ENCODE measurements at places on chromosomes 1 and 21.

GRCh38 chr1:30842697-30843354 is 65.7 kb downstream of the SDC3 start:
- DNase-seq: no peak

- DNase-seq: no peak
These were observed 8.0 kb downstream of the LMO4 start for GRCh38 chr1:87336623-87337067.

- DNase-seq: no peak
These were observed 6.1 kb downstream of the PTPN7 start for GRCh38 chr1:202154148-202154765.

DNA sequence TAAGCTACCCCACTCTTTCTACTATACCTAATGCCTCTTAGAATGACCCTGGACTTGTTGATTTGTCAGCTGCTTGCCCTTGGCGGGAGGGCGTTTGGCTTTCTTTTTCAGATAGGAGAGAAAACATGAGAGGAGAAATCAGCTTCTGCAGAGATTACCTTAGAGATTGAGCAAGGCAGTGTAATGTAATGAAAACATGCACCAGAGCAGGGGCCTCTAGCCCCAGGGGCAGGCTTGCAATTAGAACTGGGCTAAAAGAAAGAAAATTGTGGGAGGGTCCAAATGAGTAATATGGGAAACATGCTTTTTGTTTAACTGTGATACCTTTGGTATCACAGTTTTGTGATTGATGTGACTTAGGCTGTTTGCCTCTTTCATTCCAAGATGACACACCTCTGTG is 89.7 kb downstream of the PBX1 start:
- DNase-seq: no peak

DNA sequence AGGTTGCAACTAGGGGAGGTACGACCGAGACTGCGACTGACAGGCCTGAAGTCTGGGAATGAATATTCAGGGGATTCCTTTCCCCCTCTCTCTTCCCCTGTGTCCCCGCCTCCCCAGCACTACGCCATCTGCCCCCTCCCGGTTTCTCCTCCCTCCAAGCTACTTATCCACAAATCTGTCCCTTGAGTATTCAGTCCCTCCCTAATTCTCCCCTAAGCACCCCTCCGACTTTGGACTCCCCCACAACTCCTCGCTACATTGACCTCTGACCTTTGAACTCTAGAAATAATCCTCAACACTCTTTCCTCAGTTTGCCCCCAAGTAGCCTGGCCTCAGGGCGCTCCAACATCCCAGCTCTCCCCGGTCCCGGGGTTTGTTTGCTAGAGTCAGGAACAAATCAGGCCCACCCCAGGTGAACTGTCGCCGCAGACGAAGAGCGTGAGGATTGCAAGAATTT is 393 bp downstream of the LYSMD1 start:
- no peak for DNase-seq

- DNase-seq: no peak
These were observed 29.8 kb downstream of the AGT start for GRCh38 chr1:230684146-230684545.

- DNase-seq: peak; percentile 28
These were observed 117.0 kb downstream of the CD247 start for GRCh38 chr1:167401260-167401873.

- DNase-seq: no peak
These were observed 10.5 kb downstream of the KIAA1614 start for GRCh38 chr1:180923021-180923841.

DNA sequence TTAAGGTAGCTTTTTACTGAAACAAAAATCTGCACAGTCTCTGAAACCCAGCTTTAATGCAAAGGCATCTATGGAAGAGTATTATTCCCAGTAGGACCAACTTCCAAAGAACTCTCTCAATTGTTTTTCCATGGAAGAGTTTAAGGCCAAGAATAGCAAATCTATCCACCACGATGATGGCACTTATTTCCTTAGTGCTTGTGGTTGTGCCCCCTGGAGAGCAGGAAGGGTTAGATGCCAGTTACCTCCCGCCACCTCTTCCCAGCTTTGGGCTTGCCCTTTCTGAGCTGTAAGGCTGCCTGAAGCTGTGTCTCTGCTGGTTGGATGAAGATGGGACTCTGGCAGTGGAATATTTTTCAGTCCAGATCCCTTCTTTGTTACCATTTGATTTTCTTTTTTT is 4.8 kb upstream of the ATP1A1 start:
- DNase-seq: no peak

- no peak for DNase-seq
These were observed 1470.7 kb upstream of the PRMT6 start for GRCh38 chr1:105585791-105586190.

GRCh38 chr1:223556414-223557129 is 108.9 kb downstream of the CAPN8 start:
- DNase-seq: no peak

DNA sequence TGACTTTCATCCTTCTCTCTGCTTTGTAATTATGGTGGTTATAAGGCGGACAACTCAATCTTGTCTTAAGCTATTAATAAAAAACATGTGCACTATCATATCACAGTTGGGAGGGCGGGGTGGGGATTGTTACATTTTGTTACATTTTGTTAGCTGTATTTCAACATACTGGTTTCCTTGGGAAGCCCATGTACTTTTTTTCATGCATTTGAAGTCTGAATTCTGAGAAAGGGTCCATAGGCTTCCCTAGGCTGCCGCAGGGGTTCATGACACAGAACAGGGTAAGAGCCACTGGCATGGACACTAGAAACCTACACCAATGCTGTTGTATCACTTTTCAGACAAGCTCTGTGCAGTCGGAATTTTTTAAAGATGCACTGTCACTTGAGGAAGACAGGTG is 178.8 kb downstream of the ETS2 start:
- no peak for DNase-seq

GRCh38 chr1:234533975-234534876 is 55.2 kb upstream of the TARBP1 start:
- no peak for DNase-seq

- DNase-seq: no peak
These were observed 1596.9 kb downstream of the PLA2G4A start for GRCh38 chr1:188425687-188426086.

DNA sequence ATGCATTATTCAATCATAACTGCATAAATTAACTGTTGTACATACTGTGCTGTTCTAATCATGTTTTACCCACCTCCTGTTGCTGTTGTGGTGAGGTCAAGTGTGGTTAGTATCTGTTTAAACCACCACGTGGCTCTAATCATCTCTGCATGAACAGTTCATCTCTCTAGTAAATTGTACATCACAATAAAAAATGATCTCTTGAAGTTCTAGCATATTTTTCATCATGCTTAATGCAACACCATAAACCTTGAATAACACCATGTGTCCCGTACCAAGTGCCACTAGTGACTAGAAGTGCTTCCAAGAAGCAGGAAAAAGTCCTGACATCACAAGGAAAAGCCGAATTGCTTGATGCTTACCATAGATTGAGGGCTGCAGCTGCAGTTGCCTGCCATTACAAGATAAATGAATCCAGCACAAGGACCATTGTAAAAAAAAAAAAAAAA is 51.7 kb downstream of the SNRPE start:
- no peak for DNase-seq

DNA sequence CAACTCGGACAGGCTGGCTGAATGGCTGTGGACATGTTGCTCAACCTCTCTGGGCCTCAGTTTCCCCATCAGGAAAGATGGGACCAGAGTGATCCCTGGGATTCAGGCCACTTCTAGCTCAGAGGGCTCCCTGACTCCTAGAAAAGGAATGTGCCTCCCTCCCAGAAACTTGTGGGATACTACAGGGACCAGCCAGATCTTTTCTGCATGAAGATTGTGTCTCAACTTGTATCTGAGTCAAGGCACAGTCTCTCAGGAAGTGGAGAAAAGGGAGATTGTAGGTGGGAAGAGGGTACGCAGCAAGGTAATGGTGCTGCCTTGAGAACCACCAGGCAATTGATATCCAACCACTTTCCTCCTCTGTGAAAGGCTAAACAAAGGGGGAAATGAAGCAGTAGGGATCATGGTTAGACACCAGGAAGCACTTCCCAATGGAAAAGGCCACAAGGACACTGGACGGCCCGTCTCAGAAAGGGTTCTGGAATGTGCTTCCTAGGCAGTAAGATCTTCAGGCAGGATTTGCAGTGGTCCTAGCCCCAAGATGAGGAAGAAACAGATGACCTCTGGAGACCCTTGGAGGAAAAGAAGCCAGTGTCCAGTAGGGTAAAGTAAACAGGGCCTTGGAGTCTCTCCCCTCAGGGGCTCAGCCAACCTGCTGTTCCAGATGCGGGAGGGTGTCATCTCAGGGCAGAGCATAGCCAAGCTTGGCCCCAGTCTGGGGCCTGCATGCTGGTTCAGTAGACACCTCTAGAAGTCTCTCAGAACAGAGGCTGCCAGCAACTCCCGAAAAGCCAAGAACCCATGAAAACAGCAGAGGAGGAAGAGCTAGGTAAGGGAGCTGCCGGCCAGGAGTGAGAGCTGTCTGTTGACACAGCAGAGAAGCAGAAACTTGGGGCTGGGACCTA is 16.8 kb downstream of the IFFO2 start:
- DNase-seq: no peak

DNA sequence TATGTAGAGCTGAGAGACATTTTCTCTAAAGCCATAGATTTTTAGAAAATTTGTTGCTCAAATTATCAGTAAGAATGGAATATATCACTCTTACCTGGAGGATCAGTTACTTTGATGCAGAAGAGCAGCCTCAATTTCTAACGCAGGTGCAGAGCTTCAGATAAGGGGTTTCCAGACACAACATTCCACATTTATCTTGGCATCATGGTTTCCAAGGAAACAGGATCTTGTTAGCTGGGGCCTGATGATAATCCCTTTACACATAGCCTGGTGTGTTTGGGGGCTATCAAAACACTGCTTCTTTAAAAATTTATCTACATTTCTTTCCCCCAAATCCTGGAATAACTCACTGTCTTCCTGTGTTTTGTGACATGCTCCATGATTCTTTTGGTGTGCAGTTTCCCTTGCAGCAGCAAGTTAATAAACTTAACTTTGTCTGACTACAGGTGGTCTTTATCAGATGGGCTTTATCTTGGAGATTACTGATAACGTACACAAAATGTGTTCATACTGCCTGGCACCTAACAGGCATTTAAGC is 2.7 kb upstream of the STX12 start:
- DNase-seq: no peak

DNA sequence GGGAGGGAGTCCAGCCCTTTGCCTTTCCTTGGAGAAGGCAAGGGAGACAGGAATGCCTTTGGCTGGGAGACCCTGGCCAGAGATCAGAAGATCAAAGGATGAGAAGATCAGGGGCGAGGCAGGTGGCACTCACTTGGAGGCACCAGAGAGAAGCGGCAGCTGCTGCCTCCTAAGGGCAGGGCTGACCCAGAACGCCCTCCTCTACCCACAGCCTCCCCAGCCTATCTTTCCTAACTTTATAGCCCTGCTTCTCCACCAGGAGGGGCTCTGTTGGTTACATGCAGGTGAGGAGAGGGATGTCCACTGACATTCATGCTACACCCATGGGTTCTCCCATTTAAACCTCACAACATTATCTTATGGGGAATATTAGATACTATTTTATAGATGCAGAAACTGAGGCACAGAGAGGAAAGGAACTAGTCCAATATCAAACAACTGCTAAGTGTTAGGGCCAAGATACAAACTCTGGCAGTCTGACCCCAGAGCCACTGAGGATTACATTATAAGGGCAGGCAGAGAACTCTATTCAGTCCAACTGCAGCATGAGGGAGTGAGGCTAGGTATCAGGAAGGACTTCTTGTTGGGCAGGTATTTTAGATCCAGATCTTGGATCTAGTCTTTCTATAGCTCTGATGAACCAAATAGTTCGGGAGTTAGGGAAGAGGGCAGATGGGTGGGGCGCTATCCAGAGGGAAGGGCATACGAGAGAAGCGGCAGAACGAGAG is 19.9 kb downstream of the LGR6 start:
- no peak for DNase-seq

GRCh38 chr1:181593042-181593441 is 109.7 kb downstream of the CACNA1E start:
- DNase-seq: no peak

GRCh38 chr1:169106921-169107602 is 572 bp downstream of the ATP1B1 start:
- DNase-seq: no peak

DNA sequence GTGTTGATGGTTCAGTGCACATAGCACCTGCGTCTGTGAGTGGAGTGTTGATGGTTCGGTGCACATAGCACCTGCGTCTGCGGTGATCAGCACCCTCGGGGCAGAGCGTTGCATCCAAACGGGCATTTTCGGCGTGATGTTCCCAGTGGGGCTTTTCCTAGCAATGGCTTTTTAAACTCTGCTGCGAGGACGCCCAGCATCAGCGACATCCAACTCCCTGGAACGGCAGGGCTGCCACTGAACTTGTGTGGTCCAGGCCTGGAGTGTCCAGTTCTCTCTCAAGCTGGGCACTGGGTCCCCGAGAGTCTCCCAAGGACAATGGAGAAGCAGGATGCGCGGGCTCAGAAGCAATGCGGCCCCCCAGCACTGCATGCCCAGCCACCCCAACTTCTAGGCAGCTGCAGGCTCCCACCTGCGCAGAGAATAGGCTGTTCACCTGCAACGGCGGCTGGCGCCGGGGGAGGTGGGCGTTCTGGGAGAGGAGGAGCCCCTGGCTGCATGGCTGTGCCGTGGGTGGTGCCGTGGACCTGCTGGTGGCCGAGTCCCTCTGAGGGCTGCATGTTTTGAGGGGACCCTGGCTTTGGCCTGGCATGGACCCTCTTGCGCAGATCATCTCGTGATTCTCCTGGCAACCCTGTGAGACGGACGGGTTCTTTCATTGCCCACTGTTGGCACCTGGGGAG is 10.1 kb upstream of the C1orf174 start:
- no peak for DNase-seq

DNA sequence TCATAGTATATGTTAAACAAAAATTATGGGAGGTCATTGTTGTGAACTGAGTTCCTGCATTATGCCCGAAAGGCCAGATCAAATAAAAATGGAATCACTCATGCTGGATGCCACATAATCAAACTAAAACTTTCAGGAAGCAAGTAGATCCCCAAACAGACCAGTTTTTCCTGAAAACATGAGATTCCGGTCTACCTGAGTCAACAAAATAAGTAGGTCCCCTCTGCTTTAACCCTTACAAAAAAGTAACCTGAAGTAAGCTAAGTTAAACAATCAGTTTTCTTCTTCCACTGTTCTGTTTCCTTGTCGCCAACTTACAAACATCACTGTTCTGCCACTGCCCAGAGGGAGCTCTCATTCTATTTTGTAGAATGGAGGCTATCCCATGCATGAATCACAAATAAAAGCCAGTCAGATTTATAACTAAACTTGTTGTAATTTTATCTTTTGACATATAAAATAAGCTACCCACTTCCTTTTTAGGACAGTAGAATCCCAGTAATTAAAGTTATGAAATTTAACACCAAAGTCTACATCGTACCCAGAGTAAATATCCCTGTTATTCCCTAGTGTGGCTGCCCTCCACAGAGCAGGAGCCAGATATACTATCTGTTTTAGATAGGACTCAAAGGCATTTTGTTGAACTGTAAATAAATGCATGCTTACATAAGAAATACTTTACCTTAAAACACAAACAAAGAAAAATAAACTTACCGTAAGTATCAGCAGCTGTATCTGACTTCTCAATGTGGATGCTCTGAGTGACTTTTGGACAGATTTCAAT is 149.4 kb downstream of the TIAM1 start:
- no peak for DNase-seq
